ENCODE measurements at places on chromosomes 6 and 20. TPM values are rescaled to one million over a fixed set of nuclear protein-coding genes. Genes with fewer than 3 reads are reported as not detected.

GRCh38 chr6:71473926-71474325 lies 185.3 kb downstream of the OGFRL1 start:
- DNase-seq, result peak; percentile 97

GRCh38 chr6:73747289-73747688 lies 51.3 kb downstream of the CD109 start:
- DNase-seq, result no peak

GRCh38 chr6:75211920-75212590 lies 6.2 kb upstream of the COL12A1 start:
- DNase-seq, result no peak

GRCh38 chr6:81906709-81907204 lies 154.3 kb upstream of the TENT5A start:
- no peak for DNase-seq

GRCh38 chr6:135909737-135910387 lies 58.4 kb downstream of the PDE7B start:
- no peak for DNase-seq

DNA sequence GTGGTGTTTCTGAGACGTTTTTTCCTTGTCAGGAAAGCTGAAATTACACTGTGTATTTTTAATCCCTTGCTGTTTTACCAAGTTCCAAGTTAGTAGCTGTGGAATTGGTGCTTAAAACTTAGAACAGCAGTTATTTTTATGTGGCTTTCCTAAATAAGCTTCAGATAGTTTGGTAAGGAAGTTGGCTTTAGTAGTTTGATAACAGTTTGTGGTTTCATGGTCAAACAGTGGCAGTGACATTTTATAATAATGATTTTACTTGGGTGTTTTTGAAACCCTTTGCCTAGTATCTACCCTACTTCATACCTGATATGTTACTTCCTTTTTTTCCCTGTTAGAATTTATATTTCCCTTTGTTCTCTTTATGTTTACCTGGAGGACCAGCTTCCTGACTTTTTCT lies 164.9 kb downstream of the JARID2 start:
- DNase-seq, result no peak

TTK gene
- total RNA-seq, result 3.3 TPM

DNA sequence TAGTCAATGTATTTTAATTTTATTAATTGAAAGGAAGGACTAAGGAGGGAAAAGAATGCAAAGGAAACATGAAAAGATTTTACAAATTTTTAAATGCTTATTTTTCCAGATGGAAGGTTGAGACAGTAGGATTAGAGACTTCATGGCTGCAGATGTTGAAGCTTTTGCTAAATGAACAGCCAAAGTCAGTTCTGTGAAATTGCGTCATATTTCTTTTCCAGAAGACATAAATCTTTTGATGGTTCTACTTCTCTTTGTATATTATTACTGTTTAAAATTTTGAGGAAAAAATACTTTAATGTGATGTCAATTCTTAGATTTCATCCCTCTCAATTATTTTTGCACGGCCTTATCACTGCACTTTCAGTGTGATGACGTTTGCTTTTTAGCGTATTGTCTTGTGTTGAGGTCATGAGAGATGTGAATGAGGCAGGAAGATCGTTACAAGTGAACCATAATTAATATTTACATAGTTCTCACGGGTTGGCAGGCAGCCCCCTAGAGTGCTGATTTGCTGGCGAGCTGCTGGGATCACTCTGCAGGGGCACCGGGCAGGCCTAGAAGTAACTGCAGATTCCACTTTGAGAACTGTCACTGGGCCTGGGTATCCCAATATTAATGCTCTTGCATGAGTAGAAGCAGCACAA lies 158.1 kb downstream of the TBXT start:
- DNase-seq, result no peak

- no peak for DNase-seq
These were observed 41.6 kb upstream of the ZNF217 start for GRCh38 chr20:53635221-53635620.

Measured in astrocyte (in vitro differentiated cells and primary cell).